ENCODE measurements at places on chromosomes 16 and 17. TPM values are rescaled to one million over a fixed set of nuclear protein-coding genes. Genes with fewer than 3 reads are reported as not detected.
A peak's percentile ranks its signal among the peaks of the same experiment; 100 is the strongest.

GRCh38 chr17:16269658-16270057 is 52.6 kb downstream of the PIGL start:
- no peak for DNase-seq

DNA sequence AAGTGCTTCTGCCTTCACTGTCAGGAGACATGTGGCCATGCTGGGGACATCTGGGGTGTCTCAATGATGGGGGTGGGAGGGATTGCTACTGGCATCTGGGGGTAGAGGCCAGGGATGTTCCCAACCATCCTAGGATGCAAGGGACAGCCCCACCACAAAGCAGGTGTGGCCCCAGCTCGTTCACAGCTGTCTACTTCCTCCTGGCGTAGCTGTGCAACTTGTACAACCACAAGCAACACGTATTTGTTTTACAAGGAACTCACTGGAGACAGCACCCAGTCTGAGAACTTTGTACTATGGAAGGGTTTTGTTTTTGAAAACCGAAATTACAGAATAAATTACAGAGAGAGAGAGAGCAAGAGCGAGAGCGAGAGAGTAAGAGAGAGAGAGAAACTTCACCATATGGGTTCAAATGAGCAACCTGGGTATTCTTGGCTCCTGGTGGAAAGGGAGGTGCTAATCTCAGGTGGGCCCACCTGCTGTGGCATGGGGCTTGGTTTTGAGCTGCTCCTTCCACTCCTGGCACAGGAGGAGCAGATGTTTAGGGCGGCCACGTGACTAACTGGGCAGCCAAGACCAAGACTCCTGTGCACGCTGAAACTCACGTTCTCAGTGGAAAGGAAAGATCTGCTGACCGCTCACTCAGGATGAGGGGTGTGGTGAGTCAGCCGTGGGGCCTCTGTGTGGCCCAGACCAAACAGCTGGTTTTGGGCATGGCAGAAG is 17.5 kb upstream of the TNFRSF13B start:
- no peak for DNase-seq

DNA sequence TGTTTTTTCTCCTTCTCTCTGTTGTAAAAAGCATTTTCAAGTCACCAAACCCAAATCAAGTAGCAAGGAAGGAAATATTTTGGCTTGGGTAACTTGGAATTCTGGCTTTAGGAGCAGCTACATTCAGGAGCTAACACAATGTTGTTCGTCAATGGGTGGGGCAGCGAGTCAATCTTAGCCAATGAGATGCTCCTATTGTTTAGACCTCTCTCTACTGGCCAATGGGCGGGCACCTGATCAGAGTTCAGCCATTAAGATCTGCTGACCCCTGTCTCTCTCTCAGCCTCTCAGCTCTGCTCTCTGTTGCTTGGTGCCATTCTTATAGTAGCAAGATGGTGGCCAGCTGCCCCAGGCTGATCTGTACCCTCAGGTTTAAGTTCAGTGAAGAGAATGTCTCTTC is 83.2 kb downstream of the IRX3 start:
- no peak for DNase-seq

DNA sequence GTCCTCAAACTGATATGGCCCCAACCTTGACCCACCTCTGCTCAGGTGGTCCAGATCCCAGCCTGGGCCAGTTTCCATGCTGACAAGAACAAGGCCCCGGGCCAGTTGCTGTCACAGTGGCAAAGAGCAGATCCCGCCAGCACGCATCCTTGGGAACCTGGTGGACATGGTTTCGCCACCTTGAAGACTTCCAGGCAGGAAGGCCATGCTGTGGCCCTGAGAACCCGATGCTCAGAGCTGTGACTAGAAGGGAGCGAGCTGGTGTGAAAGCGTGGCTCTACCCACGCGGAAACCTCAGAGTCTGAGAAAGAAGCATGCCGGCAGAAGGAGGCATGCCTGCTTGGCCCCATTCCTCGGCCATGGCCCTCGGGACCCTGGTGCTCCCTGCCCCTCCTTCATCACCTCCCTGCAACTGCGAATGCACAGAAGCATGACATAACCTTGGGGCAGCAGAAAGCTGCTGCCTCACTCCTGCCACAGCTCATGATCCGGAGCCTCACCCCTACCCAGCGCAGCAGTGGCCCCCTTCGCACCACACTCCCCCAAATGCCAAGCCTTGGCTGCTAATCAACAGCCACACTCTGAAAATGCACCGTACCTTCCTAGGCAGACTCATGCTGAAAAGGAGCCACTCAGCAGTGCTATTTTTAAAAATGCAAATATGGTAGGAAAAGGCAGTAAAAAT is 33.2 kb downstream of the UBE2O start:
- DNase-seq = no peak

- DNase-seq = no peak
These were observed 76.2 kb downstream of the SPECC1 start for GRCh38 chr17:20085283-20085845.

GRCh38 chr16:29862383-29862883 is 593 bp downstream of the CDIPT start:
- DNase-seq = peak; percentile 30

DNA sequence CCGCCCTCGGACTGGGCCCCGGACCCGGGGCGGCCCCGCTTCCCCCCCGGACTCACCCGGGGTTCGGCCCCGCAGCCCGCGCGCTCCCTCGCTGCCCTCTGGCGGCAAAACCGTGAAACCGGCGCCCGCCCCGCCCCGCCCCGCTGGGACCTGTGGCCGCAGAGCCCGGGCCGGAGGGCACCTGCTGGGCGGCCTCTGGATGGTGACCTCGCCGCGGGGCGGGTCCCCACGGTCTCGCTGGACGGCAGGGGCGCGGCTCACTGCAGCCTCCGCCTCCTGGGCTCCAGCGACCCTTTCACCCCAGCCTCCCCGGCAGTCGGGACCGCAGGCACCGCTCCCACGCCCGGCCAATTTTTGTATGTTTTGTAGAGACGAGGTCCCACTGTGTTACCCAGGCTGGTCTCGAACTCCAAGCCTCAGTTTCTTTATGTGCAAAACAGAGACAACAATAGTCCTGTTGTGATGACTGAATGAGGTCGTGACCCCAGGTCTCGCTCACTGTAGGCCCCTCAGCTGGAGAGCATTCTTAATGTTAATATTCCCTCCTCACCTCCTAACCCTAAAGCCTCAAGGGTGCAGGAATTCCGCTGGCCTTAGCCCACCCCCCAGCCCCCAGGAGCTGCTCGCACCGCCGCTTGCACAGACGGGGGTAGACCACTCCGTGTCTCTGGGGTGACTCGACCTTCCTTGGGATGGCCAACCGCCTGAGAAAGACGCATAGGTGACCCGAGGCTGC is 33.7 kb upstream of the RPH3AL start:
- DNase-seq = peak; percentile 24

- peak; percentile 94 for DNase-seq
These were observed 6.8 kb downstream of the PRCD start for GRCh38 chr17:76546556-76547182.

DNA sequence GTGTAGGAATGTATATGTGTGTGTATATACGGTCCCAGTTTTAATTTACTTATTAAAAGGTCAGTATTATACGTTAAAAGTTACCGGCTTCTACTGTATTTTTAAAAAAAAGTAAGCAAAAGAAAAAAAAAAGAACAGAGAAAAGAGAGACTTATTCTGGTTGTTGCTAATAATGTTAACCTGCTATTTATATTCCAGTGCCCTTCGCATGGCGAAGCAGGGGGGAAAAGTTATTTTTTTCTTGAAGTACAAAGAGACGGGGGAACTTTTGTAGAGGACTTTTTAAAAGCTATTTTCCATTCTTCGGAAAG is 1.6 kb downstream of the NOG start:
- no peak for DNase-seq

GRCh38 chr17:82452162-82452561 is 1.6 kb upstream of the CYBC1 start:
- DNase-seq = no peak

- DNase-seq = peak; percentile 55
These were observed 36.1 kb upstream of the ZC3H18 start for GRCh38 chr16:88533932-88534637.

GRCh38 chr17:29376667-29377270 is 13.4 kb upstream of the TAOK1 start:
- DNase-seq = peak; percentile 43

- no peak for DNase-seq
These were observed 6.2 kb upstream of the CBFA2T3 start for GRCh38 chr16:88983165-88983564.

DNA sequence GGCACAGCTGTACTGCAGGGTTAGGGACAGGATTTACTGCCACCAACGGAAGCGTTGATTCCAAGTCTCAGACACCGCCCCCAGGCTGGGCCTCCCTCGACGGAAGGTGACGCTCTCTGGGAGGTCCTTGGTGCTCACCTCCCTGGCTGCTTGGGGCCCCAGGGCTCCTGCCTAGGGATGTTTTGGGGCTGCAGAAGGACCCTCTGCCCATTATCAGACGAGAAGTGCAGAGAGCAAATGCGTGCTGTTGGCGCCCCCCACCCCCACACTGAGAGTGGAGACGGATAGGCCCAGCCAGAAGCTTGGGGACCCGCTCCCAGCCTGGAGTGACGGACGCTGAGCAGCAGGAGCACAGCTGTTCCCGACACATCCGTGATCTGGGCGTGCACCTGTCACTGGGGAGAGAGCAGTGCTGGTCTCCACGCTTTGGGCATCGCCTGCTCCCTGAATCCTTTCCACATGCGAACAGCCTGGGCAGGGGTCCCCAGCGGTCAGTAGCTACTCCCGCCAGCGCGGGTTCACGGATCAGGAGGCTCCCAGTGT is 5.1 kb upstream of the SOX8 start:
- DNase-seq = no peak

GRCh38 chr17:29615492-29616299 is 7.0 kb downstream of the CORO6 start:
- DNase-seq = peak; percentile 61

- DNase-seq = peak; percentile 66
These were observed 5.5 kb downstream of the PCGF2 start for GRCh38 chr17:38742411-38743308.

DNA sequence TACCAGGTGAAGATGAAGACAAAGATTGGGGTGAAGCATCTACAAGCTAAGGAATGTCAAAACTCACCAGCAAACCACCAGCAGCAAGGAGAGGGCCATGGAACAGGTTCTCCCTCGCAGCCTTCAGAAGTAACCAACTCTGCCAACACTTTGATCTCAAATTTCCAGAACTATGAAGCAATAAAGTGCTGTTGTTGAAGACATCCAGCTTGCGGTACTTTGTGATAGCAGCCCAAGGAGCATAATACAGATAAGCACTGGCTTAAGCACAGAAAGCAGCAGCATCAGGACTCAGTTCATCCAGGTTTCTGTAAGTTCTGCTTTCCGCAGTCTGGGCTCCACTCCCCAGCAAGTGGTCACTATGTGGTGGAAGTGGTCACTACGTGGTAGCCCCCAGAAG is 16.0 kb upstream of the CDRT4 start:
- no peak for DNase-seq

GRCh38 chr17:66331038-66331816 is 28.8 kb downstream of the PRKCA start:
- DNase-seq = no peak

GRCh38 chr16:78490431-78490830 is 391.0 kb downstream of the WWOX start:
- DNase-seq = no peak

GRCh38 chr16:79071424-79071823 is 529.1 kb downstream of the MAF start:
- DNase-seq = peak; percentile 25

GRCh38 chr16:34050787-34051320 is 591.4 kb downstream of the TP53TG3F start:
- DNase-seq = no peak

GRCh38 chr16:47721006-47721637 is 260.0 kb downstream of the PHKB start:
- no peak for DNase-seq

DNA sequence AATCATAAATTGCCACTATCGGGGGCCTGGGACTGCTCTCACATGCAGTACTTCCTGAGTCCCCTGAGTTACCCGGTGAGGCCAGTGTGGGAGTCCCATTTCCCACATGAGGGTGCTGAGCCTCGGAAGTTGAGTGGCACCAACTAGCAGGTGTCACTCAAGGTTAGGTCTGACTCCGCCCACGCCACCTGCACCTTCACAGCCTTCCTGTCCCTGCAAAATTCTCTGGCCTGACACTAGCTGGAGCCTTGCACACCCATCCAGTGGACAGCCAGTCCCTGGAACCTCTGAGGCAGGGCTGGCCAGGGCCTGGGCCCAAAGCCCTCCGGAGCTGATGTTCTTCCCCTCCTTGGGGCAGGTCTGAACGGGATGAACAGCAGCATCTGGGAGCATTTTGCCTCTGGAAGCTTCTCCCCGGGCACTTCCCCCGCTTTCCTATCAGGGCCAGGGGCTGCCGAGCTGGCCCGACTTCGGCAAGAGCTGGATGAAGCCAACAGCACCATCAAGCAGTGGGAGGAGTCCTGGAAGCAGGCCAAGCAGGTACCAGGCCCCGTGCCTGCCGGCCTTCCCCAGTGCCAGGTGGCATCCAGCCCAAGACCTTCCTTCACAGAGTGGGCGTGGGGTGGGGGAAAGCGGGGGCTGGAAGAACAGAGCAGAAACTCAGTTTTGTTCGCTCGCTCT is 21.9 kb downstream of the UNC13D start:
- DNase-seq = no peak

GRCh38 chr17:28173031-28173561 is 130.6 kb downstream of the NLK start:
- no peak for DNase-seq

DNA sequence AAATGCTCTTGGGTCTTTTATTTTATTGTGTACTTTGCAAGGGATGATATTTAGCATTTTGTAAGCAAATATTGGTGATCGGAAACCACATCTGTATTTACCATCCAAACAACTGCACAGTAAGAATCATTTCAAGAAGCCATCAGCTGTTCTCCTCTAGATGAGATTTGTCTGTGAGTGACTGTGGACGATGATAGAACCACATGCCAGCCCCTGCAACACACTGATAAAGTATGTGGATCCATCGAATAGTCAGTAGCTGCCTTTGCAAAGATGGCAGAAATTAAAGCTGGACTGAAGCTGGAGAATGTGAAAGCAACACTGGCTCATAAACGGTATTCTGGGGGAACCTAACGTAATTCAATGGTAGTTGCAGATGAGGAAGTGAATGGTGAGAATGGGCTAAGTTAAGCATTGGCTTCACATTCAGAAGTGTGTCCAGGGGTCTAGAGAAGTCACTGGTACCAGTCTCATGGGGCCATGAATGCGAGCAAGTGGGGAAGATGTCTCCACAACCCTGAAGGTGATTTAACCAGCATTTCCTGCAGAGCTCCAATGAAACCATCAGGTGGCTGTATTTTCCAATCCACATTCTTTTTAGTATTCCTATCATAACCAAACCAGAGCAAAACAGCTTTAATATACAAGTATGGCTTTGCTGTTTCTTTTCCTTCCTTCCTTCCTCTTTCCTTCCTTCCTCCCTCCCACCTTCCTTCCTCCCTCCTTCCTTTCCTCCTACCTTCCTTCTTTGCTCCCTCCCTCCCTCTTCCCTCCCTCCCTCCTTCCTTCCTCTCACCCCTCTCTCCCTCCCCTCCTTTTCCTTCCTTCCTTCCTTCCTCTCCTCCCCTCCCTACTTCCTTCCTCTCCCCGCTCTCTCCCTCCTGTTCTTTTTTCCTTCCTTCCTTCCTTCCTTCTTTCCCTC is 169.4 kb downstream of the ABCA8 start:
- DNase-seq = no peak

Gene KRT31
- total RNA-seq = not detected

Gene TRAPPC1
- total RNA-seq = 43.3 TPM

Gene CMTM2
- total RNA-seq = not detected

Gene FNDC8
- not detected for total RNA-seq

Gene KRTAP1-5
- not detected for total RNA-seq

Gene CACNA1H
- not detected for total RNA-seq

Gene HBA2
- total RNA-seq = not detected

Gene FGF11
- 20.2 TPM for total RNA-seq

Gene TMEM235
- total RNA-seq = not detected

Gene MYADML2
- not detected for total RNA-seq

Gene MT1G
- not detected for total RNA-seq

Gene SPIRE2
- total RNA-seq = 1.7 TPM

Gene CA7
- total RNA-seq = not detected

Data from mammary epithelial cell (primary cell).